ENCODE measurements at places on chromosomes 5 and 9.
A peak's percentile ranks its signal among the peaks of the same experiment; 100 is the strongest.

DNA sequence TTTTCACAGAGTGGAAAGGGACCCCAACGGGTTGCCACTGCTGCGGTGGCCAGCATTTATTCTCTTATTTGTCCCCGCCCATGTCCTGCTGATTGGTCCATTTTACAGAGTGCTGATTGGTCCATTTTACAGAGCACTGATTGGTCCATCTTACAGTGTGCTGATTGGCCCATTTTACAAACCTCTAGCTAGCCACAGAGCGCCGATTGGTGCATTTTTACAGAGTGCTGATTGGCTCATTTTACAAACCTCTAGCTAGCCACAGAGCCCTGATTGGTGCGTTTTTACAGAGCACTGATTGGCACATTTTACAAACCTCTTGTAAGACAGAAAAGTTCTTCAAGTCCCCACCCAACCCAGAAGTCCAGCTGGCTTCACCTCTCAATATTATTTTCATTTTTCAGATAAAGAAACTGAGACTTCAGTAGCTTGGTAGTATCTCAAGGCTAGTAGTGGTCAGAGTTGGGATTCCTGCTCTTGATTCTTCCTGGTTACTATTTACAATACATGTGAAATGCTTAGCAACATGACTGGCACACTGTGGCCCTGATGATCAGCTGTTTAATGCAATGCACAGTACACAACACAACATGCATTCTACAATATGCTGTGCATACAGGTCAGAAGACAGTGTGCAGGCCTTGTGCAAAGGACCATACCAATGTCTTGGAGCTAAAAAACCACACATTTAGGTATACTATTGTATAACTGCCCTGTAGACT lies 63.6 kb upstream of the BOD1 start:
- no peak for DNase-seq

GRCh38 chr5:112694853-112695709 lies 42.6 kb upstream of the APC start:
- DNase-seq, result peak; percentile 57

DNA sequence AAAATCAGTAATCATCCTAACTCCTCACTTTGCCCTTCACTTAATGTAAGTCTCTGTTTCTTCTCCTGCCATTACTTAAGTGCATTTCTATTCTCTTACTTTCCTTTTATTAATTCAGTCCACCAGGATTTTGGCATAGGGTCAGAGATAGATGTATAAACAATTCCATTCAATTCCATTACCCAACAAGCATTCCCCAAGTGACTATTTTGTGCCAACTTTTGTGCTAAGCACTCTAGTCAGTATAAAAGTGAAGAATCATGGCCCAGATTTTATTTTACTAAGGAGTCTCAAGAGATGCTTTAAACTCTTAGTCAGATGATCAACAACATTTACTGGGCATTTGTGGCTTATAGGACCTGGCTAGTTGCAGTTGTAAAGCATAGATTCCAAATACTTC lies 159.3 kb downstream of the DMAC1 start:
- no peak for DNase-seq

DNA sequence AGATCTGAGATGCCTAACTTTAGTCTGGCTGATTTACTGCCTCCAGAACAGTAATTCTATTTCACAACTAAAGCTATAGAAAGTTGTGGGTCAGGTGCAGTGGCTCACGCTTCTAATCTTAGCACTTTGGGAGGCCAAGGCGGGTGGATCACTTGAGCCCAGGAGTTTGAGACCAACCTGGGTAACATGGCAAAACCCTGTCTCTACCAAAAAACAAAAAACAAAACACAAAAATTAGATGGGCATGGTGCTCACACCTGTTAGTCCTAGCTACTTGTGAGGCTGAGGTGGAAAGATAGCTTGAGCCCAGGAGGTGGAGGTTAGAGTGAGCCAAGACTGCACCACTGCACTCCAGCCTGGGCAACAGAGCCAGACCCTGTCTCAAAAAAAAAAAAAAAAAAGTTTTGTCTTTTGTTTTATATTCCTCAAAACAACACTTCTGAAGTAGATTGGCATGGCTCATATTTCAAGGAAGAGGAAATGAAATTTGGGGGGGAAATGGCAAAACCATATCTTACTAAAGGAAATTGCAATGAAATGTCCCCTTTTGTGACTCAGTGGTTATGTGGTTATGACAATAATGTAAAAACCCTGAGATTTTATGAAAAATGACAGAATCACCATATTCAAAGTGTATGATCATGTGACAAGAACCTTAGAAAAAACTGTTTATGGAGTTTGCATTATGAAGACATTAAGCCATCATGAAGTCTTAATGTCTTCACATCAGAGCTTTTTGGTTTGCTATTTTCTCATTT lies 16.2 kb downstream of the FNBP1 start:
- no peak for DNase-seq

DNA sequence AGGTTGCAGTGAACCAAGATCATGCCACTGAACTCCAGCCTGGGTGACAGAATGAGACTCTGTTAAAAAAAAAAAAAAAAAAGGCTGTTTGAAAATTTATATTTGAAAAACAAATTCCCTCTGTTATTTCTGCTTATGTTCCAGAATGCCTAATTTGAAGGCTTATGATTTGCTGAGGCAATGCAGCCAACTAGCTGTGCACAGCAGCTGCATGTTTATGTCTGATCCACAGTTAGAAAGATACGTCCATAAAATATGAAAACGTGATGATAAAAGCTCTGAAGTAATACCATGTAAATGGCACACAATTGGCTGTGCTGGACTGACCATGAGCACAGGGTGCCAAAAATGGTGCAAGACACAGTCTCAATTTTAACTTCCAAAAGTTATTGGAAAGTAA lies 453.2 kb downstream of the TUSC1 start:
- DNase-seq, result no peak

- DNase-seq, result no peak
Measured at GRCh38 chr9:2291980-2292704, 277.0 kb downstream of the SMARCA2 start.

DNA sequence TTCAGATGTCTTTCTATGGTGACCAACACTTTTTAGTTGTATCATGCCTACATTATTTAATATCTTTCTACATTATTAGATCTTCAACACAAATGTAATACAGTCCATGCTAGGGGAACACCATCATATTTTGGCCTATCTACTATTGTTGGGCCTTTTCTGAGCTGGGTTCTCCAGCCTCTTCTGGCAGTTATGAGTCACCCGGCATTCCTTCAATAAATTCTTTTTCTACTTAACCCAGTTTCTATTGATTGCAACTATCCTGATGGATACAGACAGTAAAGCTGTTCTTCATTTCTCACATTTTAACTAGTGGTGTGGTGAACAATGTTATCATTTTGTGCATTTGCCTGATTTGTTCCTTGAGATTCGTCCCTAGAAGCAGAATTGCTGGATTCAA lies 529.3 kb downstream of the BNC2 start:
- DNase-seq, result no peak

All from non-pigmented ciliary epithelial cell (primary cell).